CD8-positive, alpha-beta memory T cell (primary cell): ENCODE measurements at places on chromosomes 12 and 14. TPM values are rescaled to one million over a fixed set of nuclear protein-coding genes. Genes with fewer than 3 reads are reported as not detected.

GRCh38 chr14:58816416-58817115, 178.8 kb downstream of the DACT1 start:
- no peaks in the 10 kb centered on the region for H3K36me3 ChIP-seq
- H3K4me3 ChIP-seq = no peak overlapping the region
- no peak for DNase-seq
- no peaks in the 10 kb centered on the region for H3K27me3 ChIP-seq
- H3K4me1 ChIP-seq = no peaks in the 10 kb centered on the region

DNA sequence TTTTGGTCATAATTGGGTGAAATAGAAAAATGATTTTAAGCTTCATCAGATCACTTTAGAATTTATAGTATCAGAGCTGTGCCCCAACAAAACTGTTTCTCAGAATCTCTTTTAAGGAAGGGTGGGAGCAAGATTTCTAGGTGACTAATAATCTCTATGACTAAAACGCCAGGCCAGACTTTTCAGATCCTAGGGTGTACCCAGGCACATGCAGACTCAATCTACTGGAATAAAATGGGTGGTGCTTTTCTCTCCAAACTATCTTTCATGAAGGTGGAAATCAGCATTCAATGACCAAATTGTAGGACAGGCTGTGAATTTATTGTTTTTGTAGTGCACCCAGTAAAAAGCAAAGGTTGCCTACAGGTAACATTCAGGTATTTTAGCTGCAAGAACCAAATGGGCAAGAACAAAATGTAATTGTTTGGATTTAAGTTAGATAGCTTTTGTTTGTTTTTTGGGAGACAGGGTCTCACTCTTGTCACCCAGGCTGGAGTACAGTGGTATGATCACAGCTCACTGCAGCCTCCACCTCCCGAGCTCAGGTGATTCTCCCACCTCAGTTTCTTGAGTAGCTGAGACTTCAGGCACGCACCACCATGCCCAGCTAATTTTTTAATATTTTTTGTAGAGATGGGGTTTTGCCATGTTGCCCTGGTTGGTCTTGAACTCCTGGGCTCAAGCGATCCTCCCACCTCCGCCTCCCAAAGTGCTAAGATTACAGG, 49.5 kb downstream of the PPP2R5C start:
- H3K4me3 ChIP-seq = peak overlapping the region; percentile 94
- H3K27me3 ChIP-seq = no peaks in the 10 kb centered on the region
- peaks cover 48% of the 10 kb centered on the region for H3K4me1 ChIP-seq
- H3K27ac ChIP-seq = peak overlapping the region; percentile 99
- H3K36me3 ChIP-seq = no peaks in the 10 kb centered on the region
- no peak for DNase-seq

DNA sequence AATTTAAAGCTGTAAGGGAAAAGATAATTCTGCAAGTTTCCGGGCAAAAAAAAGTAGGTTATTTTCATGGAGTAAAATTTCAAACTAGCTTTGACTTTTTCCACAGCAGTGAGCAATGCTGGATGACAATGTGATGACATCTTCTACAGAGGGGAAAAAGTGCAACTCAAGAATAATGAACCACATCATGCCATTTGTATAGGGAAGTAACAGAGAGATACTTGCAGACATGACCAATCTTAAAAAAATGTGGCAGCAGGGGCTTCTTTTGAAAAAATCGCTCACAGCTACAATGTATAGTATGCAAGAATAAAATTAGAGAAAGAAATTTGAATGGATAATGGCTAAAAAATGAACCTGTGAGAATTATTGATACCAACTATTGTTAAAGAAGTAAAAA, 115.5 kb downstream of the DHRS2 start:
- H3K36me3 ChIP-seq = no peaks in the 10 kb centered on the region
- H3K4me3 ChIP-seq = no peak overlapping the region
- no peaks in the 10 kb centered on the region for H3K4me1 ChIP-seq
- DNase-seq = no peak

ENDOU gene
- not detected for total RNA-seq

DAZAP2 gene
- 100 TPM for total RNA-seq

TUBA1C gene
- total RNA-seq = 356 TPM

RPGRIP1 gene
- total RNA-seq = not detected

SIRT4 gene
- 1.8 TPM for total RNA-seq
